ENCODE measurements at places on chromosomes 3 and 15.

DNA sequence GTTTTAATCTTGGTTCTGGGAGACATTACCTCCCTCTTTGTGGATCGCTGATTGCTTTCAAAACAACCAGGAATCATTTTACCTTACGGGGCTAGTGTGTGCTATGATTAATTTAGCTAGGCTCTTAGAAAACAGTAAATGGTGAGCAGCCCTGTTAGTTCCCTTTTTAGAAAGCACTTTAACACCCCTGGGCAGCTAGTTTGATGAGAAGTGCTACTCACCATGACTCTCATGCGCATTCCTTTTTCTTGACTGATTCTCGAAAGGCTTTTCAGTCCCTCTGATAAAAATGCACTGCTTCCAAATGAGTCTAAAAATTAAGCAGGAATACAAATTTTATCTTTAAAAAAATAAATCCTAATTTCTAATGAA, 75.3 kb upstream of the LEKR1 start:
- no peak for DNase-seq

DNA sequence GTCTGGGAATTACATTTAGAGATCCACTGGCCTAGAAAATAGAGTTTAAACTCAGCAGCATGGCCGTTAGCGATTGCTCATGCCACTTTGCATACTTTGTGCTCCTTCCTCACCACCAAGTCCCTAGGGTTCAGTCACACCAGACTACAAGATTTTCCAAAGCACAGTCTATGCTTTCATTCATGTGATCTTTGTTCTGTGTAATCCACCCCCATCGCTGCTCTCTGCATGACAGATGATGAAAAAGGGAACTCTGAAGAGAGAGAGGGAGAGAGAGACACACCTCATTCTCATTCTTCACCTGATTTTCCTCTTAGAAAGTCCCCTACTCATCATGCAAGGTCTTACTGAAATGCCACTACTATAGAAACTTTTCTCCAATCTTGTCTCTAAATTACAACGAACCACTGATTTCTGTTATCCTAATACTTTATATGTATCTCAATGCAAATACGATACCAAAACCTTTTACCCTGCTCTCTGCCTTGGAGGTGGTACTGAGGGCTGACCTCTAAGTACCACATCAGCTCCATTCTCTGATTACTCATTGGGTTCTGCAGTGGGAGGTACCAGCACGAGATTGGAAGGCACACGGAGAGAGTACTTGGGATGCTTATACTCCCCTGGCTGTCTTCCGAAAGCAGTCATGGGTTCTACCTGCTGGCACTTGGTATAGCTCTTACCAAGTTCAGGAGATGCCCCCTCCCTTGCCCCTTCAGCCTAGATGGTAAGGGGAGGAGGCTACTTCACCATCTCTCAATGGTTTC, 1.1 kb upstream of the PARP15 start:
- DNase-seq = no peak

DNA sequence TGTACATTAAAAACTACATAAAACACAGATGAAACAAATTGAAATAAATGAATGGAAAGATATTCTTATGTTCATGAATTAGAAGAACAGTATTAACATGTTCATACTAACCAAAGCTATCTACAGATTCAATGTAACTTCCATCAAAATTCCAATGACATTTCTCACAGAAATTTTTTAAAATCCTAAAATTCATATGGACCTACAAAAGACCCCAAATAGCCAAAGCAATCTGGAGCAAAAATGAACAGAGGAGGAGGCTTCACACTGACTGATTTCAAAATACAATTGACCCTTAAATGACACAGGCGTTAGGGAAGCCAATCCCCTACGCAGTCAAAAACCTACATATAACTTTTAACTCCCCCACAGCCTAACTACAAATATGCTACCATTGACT, 39.4 kb downstream of the KPNA1 start:
- no peak for DNase-seq

GRCh38 chr3:102054543-102055080, 205.3 kb downstream of the NFKBIZ start:
- DNase-seq = no peak

DNA sequence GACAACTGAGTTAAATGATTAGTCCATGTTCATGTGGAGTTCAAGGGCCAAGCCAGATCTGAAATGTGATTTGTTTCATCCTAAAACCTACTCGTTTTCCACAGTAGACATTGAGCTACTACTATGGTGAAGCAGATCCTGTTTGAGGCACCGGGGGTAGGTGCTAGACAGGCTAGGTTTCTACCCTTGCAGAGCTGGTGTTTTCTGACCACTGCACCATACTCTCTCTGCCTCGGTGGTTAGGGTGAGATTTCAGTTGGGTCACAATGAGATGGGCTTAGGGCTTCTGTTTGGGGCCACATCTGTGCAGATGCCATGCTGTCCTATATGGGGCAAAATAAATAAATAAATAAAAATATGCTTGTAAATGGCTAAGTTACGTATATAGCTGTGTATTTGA, 99.3 kb downstream of the OXNAD1 start:
- DNase-seq = no peak

GRCh38 chr15:74889390-74889882, 406 bp upstream of the MPI start:
- peak; percentile 36 for DNase-seq

DNA sequence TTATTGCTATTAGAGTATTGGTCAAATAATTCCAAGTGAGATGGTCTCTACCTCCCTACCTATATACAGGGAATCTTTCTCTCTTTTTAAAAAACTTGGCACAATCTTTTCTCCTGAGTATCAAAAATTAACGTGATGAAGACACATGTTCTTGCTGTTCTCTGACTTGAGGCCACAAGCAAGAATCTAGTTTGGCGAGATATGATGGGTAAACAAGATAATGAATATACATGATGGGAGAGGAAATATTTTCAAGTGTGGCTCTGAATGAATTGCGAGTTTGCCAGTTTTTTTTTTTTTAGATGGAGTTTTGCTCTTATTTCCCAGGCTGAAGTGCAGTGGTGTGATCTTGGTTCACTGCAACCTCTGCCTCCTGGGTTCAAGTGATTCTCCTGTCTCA, 11.6 kb downstream of the NR1D2 start:
- DNase-seq = no peak

DNA sequence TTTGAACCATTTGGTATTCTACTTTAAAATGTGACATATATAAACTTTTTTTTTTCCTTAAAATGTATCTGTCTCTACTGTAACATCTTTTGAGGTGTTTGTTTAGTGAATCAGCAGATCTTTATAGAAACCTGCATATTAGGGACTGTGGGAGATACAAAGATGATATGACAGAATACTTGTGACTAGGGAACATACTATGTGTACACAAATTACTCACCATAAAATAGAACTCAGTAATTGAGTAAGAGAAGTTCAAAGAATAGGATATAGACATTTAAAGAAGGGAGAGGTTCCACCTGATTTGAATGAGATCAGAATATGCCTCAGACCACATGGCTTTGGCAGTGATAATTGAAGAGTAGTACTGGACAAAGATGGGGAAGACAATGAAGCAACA, 47.9 kb downstream of the ATP2C1 start:
- no peak for DNase-seq

GRCh38 chr3:8777201-8777977, 8.0 kb upstream of the OXTR start:
- DNase-seq = no peak

GRCh38 chr15:73474785-73475184, 31.8 kb downstream of the REC114 start:
- no peak for DNase-seq

DNA sequence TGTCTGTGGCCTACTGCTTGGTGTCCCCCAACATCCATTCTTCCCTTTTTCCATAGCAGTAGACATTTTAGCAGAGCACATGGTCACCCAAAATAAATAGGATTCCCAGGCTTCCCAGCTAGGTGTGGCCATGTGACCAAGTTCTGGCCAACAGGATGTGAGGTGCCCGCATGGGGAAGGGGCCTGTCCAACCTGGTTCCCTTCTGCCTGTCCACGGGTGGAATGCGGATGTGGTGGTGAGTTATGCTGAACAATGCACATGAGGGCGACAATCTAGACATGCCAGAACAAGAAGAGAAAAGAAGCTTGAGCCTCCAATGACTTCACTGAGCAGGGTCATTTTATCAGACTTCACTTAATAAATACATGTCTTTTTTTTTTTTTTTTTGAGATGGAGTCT, 77.6 kb upstream of the DLG1 start:
- no peak for DNase-seq

DNA sequence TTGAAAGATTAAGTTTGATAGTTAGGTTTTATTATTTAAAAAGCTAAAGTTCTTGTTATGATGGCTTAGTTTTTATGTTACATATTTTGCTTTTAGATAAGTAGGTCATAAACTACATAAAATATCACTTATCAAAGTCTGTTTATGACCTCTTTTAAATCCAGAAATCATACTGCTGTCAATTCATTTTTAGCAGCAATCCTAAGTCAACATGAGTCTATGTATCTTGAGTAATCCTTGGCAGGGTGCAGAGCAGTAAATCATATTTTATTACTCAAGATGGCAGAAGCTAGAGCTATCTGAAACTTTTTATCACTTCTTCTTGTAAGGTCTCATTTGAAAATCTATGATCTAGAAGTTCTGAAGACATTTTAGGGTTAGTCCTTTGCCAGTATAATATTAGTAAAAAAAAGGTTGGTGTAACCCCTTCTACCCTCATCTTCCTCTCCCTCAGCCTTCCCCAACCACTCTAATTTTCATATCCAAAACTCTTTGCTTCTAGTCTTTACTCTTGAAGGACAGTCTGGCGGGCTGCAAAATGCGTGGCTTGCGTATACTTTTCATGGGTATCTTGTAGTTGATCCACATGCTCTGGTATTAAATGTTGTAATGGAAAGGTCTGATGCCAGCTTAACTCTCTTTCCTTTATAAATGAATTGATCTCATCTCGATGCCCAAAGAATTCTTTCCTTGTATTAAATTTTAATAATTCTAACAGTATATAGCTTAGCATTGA, 134.0 kb upstream of the THRB start:
- DNase-seq = no peak

- no peak for DNase-seq
These were observed 424.3 kb downstream of the ROBO2 start for GRCh38 chr3:77464111-77464688.

DNA sequence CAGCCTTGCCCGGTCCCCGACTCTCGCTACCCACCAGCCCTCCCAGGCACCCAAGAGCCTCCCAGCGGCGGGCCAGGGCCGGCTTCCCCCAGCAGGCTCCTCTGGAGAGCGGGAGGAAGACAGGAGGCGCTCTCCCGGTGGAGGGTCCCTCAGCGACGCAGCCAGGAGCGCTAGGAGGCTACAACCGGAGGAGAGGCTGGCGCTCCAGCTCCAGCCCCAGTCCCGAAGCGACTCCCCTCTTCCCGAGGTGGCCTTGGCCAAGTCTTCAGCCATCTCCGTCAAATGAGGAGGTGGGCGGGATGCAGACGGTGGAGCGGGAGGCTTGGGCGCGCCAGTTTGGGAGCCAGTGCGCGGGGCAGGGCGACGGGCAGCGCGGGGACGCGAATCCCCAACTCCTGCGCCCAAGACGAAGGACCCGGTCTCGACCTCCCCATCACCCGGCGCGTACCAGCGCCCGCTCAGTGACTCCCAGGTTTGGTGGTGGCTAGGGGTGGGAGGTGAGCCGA, 722 bp downstream of the CHRNA3 start:
- DNase-seq = peak; percentile 14

DNA sequence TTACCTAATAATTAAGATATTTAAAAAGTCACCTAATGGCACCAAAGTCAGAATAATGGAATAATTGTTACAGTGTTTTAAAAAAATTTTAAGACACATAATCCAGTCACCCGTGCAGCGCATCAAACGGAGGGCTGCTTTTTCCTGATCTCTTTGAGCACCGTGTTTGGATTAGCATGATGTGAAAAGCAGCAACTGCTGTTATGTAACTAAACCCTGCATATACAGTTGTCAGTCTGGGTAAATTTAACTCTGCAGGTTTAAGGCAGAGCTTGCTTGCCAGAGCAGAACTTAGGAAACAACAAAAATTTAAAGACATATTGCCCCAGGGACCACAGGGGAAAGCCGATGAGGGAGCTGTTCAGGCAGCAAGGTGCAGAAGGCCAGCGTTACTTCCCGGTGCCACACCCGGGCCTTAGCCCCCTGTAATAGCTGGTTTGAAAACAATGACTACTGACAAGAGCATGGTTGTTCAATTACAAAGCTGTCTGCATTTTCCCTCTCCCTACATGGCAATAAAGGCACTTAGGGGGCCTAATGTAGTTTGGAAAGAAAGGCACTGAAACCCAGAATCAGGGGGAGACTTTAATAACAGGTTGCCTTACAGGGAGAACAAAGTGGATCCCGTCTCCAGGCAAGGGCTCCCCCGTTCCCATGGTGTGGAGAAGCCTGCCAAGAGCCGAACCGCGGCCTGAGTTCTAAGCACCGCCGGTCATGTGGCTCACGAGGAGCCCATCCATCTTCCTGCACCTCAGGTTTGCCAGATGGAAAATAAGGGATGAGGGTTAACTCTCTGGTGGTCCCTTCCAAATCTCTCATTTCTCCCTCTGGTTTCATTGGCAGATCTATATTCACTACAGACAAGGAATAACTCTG, 32.2 kb downstream of the RORA start:
- no peak for DNase-seq

GRCh38 chr15:98599909-98600691, 48.2 kb upstream of the IGF1R start:
- DNase-seq = no peak

DNA sequence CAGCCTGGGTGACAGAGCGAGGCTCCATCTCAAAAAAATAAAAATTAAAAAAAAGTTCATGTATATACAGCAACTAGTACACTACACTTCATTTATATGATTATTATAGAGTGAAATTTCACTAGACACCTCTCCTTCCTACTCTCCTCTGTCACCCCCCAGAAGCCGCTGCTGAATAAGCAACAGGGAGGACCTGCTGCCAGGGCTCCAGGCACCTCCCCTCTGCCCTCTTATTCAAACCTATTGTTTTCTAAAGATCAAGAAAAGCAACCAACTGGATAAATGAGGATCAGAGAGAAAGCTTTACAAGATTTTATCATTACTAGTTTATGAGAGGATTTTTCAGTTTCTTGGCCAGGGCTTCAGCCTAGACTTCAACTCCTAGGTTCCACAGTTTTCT, 71.5 kb downstream of the DHX30 start:
- no peak for DNase-seq

DNA sequence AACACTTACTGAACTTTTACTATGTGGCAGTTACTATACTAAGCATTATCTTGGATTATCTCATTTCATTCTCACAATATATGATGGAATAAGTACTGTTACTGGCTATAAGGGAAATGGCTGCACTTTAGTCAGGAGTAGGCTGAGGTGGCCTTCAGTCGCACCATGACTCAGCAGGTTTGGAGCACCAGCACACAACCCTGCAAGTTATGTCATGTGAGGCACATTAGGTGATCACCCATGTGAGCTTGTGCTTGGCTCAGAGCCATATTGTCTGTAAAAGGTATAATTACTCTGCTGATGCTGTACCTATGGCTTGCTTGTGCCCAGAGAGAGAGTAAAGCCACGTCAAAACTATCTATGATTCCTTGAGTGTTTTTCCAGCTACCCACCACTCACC, 54.1 kb upstream of the TIPARP start:
- DNase-seq = no peak

GRCh38 chr3:28485164-28485563, 136.5 kb upstream of the AZI2 start:
- DNase-seq = no peak

- DNase-seq = no peak
These were observed 133.0 kb upstream of the NR2E3 start for GRCh38 chr15:71677352-71677751.

GRCh38 chr3:154795582-154795981, 284.5 kb upstream of the MME start:
- DNase-seq = peak; percentile 88
